ENCODE measurements at places on chromosomes 3 and 15.

GRCh38 chr3:108493862-108494261, 16.5 kb downstream of the MYH15 start:
- no peak for DNase-seq

GRCh38 chr3:195025884-195026200, 245.1 kb downstream of the XXYLT1 start:
- no peak for DNase-seq

DNA sequence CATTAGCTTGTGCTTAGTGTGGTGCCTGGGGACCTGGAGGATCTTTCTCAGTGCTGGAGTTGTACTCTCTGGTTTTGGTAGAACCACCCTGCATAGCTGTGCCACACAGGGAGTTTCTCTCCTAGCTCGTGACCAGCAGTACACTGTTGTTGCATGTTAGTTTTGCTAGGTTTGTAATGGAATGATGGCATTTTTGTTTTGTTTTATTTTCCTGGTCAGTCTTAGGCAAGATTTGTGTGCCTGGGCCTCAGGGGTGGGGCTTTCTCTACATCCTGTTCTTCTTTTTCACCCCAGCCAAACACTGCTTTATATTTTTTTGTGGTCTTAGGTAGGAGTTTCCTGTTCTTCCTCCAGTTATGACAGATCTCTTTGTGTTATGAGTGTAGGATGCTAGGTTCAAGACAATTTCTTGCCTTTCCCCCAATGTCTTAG, 534.5 kb upstream of the KCNMB2 start:
- no peak for DNase-seq

DNA sequence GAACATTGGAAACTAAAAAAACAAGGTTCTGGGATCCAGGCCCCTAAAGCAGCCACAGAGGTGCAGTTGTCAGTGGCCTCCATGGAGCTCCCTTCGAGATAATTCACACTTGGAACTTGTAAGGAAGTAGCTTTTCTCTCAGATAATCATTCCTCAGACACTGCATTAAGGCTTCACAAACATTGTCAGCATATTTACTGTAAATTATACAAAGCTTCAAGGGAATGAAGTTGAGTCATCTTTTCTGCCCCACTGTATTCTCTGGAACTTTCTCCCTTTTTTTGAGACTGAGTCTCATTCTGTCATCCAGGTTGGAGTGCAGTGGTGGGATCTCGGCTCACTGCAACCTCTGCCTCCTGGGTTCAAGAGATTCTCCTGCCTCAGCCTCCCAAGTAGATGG, 7.1 kb downstream of the BLOC1S6 start:
- no peak for DNase-seq

- DNase-seq, result no peak
These were observed 64.9 kb downstream of the SGO1 start for GRCh38 chr3:20121088-20121487.

DNA sequence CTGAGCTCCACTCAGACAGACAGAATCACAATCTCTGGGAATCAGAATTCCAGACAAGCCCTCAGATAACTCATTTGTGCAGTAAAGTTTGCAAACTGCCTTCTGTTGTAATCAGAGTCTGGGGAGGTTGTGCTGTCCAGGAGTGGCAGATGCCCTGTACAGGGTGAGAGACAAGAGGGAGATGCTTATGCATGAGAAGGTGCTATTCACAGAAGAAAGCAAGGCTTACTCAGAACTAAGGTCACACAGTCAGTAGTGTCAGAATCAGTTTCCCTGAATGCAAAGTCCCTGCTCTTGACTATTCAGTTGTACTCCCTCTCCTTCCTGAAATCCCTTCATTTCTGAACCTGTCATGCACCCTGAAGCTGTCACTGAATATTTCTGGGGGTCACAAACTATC, 43.7 kb downstream of the SRPRB start:
- no peak for DNase-seq

- DNase-seq, result no peak
These were observed 117.2 kb downstream of the TJP1 start for GRCh38 chr15:29704950-29705597.

DNA sequence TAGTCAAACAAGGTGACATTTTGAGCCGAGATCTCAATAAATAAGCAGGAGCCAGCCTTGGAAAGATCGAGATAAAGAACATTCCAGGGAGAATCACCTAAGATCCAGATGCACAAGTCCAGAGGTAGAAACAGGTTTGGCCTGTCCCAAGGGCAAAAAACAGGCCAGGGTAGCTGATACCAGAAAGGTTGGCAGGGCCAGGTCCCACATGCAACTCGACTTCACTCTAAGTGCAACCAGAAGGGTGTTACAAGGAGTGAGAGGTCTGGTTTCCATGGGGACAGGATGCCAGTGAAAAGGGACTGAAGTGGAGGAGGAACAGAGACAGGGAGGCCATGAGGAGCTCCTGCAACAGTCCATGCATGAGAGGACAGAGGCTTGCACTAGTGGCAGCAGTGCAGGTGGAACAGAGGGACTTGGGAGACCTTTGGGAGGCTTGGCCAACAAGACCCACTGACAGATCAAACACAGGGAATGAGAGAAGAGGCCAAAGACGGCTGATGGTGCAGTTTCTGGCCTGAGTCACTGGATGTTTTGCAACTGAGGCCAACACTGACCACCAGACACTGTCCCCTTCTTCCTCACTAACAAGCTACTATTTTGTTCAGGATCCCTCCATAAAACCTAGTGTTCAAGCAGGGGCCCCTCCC, 5.2 kb downstream of the TPRA1 start:
- DNase-seq, result no peak

DNA sequence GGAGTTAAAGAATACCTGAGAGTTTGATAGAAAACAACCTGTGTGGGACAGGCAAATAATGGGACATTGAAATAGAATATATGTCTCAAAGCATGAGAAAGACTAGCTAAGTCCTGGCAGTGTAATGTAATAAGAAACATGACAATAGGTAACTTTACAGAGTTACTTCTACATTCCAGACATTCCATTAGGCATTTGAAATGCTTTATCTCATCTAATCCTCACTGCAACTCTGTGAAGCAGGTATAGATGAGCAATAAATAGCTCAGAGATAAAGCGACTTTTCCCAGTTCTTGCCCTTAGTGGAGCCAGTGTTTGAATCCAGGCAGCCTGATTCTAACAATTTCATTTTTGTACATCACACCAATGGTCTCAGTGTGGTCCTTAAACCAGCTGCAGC, 76.8 kb downstream of the CPNE4 start:
- no peak for DNase-seq

- no peak for DNase-seq
These were observed 28.2 kb upstream of the PIAS1 start for GRCh38 chr15:68025835-68026424.

DNA sequence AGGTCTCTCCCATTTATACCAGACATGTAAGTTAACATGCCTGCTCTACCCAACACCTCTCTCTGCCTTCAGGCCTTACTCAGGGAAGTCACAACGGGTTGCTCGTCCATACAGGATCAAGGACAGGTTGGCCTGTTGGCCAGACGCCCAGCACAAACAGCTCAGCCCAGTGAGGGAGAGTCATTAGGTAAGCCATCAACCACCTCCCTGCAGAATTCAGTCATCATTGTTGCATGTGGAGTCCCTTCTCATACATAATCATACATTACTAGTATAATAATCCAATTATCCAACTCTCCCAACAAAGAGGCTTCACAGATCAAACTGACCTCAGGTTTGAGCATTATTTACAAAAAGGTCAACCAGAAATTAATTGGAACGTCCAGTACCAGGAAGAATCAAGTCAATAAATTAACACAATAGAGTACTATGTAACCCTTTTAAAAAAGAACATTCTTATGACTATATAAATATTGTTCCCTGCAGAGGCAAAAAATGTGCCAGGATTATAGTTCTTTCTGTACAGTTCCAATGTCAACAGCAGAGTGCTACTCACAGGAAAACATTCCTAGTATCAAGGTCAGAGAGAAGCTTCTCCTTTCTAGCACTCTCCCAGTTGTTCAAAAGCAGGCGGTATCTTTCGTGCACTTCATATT, 33.2 kb downstream of the HOMER2 start:
- no peak for DNase-seq

GRCh38 chr3:128970740-128971047, 23.2 kb downstream of the CFAP92 start:
- DNase-seq, result no peak

- no peak for DNase-seq
These were observed 793 bp downstream of the SLC30A4 start for GRCh38 chr15:45521596-45522327.

GRCh38 chr3:49900491-49901153, 3.1 kb downstream of the MST1R start:
- no peak for DNase-seq

DNA sequence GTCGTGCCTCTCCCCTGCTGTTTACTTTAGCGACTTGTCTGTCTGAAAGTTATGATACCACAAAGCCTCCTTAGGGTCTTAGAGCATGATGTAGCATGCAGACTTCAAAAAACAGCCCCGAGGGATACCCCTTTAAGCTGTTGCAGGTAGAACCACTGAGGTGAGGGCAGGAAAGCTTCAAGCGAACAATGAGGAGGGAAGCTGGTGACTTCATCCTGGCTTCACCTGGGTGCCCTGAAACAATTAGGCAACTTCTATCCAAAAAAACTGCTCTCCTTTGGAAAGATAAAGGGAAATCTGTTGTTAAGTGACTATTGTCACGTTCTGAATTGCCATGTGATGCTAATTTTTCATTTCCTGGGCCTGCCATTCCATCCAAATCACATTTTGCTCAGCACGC, 231.6 kb downstream of the SOX2 start:
- DNase-seq, result no peak

- no peak for DNase-seq
These were observed 118.6 kb upstream of the PRICKLE2 start for GRCh38 chr3:64343689-64344430.

GRCh38 chr3:160006282-160007163, 17.9 kb downstream of the IL12A start:
- DNase-seq, result peak; percentile 29

DNA sequence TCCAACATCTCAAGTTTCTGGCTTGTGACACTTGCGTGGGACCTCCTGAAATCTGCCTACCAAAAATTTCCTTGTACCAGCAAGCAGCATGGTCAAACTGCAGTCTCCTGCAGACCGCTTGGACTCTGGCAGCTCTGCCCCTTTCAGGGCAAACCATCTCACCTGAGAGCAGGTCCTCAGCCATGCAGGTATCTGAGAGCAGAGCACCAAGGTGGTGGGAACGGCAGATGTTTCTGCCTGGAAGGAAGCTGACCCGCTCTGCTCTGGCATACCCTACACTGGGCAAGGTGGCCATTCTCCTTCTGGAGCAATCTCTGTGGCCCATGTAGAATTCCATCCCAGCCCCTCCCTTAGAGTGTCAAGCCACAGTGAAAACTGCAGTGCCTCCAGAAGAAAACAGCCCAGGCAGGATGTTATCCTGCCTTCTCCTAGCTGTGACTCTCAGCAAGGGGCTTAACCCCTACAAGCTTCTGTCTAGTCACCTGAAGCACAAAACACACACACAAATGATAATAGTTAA, 21.6 kb downstream of the MESD start:
- DNase-seq, result no peak

DNA sequence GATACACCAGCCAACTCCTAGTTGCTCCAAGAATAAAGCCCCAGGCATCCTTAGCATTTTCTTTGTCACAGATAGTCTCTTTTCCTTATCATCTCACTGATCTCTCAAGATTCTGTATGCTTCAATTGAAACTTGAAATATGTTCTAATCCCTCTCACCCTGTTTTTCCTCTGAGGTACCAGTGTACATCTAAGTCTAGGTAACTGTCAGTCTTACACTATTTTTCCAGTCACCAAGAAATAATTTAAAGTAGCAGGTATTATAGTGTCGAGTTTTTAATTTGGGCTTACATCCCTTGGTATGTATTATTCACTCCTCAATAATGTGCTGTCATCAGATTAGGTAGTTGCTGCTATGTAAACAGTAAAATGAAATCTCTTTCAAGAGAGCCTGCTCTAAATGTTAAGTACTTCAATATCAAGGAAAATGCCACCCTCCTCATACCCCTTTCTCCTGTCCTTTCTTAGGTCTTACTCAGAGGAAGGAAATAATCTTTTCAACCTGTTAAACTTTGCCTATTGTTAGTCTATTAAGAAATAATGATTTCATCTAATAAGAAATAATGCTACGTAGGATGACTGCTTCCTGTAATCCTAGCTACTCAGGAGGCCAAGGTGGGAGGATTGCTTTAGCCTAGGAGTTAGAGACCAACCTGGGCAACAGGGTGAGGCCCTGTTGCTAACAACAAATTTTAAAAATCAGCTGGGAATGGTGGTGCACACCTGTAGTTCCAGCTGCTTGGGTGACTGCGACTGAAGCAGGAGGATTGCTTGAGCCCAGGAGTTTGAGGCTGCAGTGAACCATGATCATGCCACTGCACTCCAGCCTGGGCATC, 39.8 kb downstream of the TSC22D2 start:
- no peak for DNase-seq

DNA sequence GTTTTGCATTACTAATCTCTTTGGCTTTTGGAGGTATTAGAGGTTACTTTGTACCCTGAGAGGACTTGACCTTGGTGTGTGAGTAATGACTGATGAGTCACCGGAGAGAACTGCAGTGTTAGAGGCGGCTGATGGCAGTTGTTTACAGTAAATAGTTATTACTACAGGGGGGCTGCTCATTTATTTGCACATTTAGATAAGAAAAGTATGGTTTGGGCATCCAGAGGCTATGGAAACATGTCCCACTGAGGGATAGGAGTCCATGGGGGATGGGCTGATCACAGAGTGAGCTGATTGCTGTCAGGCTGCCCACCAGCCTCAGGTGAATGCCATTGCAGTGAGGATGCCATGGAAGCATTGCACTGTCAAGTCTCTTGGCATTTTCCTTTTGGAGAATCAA, 17.3 kb upstream of the STAC start:
- DNase-seq, result no peak

- DNase-seq, result no peak
These were observed 98.2 kb downstream of the DMXL2 start for GRCh38 chr15:51524376-51524775.

DNA sequence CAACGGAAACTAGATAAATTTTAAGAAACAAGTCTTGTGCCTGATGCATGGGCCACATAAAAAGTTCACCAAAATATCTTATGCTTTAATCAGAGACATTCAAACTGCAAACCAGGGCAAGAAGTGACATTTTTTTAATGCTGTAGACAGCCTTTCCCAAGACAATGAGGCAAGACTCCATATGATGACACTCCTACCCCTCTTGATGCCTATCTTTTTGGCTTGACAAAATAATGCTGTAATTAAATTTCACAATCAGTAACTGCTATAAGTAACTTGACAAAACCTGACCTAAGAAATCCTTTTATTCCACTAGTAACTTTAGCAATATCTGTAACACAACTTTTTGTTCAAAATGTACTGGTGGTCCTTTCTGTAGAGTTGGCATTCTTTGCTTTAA, 48.7 kb downstream of the ECT2 start:
- no peak for DNase-seq

GRCh38 chr3:117118604-117119003, 409.0 kb downstream of the TUSC7 start:
- DNase-seq, result no peak

DNA sequence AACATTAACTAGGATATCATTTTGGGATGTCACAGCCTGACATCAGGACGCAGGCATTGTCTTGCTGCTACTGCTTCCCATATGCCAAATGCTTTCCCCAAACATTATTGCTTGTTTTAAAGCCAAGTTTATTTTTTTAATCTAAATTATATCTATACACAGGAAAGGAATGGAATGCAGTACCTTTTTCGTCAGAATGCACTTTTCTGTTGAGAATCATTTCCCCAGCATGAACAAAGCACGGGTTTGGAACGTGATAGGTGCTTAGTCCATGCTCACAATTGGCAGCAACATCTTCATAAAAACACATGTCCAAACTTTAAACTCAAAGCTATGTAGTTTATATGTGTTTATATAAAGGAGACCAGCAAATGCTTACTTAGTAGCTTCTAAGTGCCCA, 26.1 kb downstream of the PXK start:
- no peak for DNase-seq

Measured in neural crest cell (in vitro differentiated cells).